ENCODE measurements at places on chromosomes 3 and 15.

GRCh38 chr3:138016065-138016464 lies 6.1 kb downstream of the CLDN18 start:
- no peak for DNase-seq

- no peak for DNase-seq
These were observed 22.4 kb downstream of the RLBP1 start for GRCh38 chr15:89198934-89199333.

DNA sequence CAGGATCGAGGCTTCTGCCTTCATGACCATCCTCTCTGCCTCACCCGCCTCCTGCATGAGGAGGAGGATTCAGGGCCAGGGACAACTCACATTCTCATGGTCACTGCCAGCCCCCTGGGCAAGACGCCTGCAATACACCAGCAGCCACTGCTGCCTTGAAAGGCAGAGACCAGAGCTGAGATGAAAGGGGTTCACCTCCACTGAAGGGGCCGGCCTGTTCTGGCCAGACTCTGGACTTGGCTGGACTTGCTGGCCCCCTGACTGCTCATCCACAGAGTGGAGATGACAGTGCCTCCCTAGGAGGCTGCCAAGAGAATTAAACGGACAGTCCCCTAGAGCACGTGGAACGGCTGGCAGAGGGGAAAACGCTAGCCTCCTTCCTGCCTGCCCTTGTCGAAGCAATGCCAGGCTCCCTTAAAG lies 35.2 kb downstream of the MGLL start:
- DNase-seq: no peak

GRCh38 chr3:191123231-191123630 lies 75.8 kb upstream of the OSTN start:
- DNase-seq: no peak

GRCh38 chr3:127448671-127449070 lies 141.9 kb downstream of the TPRA1 start:
- no peak for DNase-seq

DNA sequence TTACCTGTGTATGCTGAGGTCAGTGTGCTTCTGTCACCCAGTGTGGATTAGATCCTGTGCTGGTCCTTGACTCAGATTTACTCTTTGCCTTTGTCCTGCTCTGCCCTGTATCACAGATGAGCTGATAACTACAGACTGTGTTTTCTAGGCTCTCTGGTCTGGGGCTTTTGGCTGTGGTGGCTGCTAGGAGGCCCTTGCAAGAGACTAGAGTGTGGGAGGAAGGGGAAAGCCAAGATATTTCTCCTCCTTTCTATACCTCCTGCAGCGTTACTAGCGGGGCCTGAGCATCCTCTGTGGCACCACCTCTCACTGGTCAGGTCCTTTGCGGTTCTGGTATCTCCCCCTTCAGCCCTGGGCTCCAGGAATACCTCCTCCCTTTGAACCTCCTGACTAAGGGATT lies 282.3 kb upstream of the TBC1D5 start:
- DNase-seq: no peak

DNA sequence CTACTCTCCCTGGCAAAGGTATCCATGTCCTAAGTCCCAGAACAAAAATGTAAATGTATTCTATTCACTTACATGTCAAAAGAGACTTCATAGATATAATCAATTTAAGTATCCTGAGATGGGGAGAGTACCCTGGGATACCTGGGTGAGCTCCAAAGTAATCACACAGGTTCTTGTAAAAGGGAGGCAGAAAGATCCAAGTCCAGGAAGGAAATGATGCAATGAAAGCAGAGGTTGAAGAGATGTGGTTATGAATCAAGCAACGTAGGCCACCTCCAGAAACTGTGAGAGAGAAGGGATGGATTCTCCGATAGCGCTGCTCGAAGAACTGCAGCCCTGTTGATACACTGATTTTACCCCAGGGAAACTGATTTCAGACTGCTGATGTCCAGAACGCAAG lies 93.9 kb upstream of the VGLL3 start:
- DNase-seq: no peak

DNA sequence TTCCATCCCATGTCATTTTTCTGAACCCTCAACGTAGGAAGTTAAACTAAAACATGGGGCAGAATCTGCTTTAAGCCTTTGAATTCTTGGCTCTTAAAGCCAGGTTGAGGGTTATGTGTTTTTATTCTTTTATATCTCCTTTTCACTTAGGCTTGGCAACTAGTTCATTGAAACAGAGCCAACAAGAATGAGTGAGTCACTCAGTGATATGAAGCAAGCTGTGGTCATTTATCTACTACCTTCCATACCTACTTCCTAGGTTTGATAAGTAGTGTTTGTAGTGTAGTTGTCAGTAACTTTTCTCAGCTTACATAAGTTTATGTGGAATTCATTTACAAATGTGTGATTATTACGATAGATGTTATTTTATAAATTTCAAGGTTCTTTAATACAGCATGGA lies 67.4 kb downstream of the SNRPN start:
- no peak for DNase-seq

DNA sequence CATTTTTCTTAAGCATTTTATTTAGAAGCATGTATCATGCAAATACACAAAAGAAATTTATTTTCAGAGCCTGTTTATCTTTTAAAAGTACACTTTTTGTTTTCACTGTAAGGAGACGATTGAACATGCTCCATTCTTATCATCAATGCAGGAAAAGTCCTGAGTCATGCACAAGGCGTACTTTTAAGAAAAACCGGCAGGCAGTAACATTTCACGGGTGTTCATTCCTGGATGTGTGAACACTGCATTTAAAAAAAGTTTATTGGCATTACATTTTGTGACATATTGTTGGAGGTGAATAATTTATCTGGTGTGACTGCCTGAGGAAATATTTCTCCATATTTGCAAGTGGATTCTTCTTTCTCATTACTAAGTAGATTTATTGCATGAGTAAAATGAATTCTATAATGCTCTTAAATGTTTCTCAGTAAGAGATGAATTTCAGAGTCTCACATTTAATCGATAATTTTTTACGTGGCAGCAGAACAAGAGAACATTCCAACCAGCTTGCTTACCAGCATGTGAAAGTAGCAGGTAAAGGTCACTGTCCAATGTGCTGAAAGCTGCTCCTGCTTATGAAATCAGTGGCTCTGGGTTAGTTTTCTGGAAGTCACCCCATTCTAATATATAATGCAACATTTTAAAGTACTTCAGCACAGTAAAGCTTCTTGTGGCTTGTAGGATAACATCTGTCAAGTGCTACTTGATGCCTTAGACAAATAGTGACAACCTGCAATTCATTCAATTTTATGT lies 87.0 kb downstream of the SV2B start:
- no peak for DNase-seq

- DNase-seq: no peak
These were observed 48.8 kb upstream of the PIK3R4 start for GRCh38 chr3:130795396-130795795.

DNA sequence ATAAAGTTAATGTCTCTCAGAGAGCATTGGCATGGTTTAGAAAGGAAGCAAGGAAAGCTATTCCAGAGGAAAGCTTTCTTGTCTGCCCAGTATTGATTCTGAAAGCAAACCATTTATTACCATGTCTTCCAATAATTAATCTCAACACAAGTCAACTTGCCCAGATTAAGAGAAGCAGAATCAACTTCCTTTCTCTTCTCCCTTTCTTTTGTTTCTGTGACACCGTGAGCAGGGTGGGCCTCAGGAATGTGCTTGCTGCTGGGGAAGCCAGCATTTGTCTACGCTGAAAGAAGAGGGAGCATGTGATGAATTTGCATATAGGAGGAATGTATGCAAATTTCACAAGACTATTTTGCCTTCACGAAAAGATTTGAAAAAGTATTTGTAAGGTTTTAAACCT lies 368.6 kb upstream of the ROPN1 start:
- DNase-seq: no peak

DNA sequence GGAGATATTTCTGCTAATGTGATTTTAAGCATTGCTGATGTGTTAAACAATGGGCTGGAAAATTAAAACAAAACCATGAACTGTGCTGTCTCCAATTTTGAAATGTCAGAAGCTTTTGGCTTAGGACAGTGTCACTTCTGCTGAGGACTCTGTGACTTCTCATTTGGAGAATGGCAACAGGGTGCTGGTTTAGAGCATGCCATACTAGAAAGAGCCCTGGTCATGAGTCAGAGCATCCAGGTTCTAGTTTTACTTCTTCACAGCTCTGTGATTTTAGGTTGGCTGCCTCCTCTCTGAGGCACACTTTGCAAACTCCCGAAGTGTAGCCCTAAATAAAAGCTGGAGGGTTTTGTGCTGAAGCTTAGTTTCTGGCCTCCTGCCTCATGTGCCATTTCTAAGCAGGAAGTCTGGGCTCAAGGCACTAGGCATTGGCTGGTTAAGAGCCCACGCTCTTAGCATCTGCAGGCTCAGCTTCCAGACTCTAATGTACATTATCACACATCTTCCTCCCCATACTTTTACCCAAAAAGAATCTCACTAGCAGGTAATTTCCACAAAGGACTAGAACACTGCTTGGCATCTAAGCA lies 193.8 kb downstream of the CNTN3 start:
- no peak for DNase-seq

DNA sequence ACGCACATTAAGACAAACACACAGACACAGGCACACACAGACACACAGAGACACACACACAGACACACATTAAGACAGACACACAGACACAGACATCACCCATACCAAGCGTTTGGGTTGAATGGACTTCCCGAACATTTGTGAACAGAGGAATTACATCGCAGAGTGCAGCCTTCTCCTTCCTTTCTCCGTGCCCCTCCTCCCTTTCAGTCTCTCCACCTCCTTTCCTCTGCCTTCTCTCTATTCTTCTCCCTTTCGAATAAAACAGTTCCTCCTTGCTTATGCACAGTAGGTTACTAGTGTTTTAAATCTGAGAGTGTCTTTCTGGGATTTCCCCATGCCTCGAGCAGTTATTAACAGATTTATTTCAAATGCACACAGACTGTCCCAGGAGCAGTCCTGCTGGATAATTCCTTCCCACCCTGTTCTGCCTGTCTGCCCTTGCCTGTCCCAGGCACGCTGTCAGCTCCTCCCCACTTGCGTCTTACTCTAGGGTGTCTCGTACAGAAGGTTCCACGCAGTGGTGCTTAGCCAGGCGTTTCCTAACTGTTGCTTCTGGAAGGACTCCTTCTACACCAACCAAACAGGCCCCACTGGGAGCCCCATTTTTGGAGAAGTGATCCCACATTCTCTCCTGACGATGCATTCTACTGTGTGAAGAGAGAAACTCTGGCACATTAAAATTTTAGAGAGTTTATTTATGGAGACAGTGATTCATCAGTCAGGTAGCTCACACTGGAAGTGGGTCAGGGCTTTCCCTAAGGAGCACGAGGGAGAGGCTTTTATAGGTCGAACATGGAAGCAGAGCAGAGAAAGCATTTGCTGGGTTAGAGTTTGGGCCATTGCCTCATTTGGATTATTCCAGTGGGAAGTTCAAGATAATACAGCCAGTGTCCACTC lies 163.8 kb downstream of the SV2B start:
- DNase-seq: no peak

GRCh38 chr3:31466866-31467265 lies 65.9 kb upstream of the STT3B start:
- no peak for DNase-seq

DNA sequence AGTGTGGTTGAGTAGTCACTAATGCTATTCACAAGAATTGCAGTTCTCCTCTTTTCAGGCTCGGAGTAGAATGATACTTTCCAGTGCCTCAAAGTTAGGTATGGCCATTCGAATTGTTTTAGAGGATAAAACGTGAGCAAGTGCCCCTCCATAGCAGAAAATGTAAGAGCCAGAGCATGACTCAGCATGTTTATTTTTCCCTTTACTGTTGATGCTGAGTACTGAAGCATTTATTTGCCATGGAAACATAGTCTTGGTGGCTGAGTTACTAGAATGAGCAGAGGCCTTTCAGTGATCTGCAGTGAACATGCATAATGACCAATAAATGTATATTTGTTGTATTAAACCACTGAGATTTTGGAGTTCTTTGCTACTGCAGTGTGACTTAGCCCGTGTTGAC lies 540.6 kb downstream of the NLGN1 start:
- no peak for DNase-seq

DNA sequence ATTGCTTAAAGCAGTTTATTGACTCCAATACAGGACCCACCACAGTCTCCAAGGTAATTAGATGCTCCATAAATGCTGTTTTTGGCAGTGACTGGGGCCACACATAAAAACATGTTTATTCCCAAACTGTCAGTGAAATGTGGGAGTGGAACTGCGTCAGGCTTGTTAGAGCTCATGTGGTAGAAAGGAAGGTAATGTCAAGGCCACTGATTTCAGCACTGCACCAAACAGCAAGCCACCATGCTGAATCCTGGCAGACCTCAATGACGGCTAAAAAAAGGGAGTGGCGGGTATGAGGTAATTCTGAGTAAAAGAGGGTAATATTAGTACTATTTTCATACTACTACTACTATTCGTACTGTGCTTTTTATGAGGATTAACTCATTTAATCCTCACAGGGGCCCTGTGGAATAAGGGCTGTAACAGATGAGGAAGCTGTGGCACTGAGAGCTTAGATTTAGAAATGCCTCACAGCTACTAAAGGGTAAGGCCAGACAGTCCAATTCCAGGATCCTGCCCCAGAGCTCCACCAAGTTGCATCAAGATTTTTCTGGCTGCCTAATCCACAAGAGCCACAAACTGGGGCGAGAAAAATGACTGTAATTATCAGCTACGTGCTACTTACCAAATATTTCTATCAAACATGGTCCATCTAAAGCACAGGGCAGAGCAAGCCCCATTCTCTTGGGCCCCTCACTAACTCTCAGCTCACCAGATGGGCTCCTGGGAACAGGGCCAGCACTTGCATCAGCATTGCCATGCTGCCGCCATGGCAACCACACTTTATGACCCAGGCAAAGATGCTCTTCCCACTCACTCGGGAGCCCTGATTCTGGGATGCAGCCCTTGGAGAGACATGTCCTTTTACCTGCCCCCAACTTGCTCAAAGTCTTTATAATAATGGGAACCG lies 83.6 kb upstream of the SPATA12 start:
- no peak for DNase-seq

DNA sequence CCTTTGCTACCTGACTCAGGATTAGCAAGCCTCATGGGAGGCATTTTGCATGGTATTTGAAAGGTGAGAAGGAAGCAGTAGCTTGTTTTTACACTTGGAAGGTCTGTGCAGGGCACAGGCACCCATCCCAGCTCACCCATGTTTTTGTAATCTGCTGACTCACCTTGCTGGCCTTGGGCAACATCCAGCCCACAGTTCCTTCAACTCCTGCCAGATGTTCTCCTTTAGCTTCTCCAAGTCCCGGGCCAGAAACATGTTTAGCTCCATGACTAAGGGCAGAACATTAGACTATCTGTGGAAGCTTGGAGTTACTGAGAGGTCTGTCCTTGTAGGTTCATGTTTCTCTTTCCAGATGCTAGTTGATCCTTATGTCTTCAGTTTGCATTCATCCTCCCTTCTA lies 12.4 kb upstream of the ZNF770 start:
- DNase-seq: no peak

GRCh38 chr15:99211926-99212325 lies 37.5 kb downstream of the TTC23 start:
- DNase-seq: no peak

Measured in activated B cell treated with CpG ODN at 0.5 μM for 24 hours (primary cell).